Kidney glomerular epithelial cell (primary cell): ENCODE measurements at places on chromosomes 16 and 17.

GRCh38 chr16:52543654-52544053 lies 3.3 kb downstream of the TOX3 start:
- no peak for DNase-seq

DNA sequence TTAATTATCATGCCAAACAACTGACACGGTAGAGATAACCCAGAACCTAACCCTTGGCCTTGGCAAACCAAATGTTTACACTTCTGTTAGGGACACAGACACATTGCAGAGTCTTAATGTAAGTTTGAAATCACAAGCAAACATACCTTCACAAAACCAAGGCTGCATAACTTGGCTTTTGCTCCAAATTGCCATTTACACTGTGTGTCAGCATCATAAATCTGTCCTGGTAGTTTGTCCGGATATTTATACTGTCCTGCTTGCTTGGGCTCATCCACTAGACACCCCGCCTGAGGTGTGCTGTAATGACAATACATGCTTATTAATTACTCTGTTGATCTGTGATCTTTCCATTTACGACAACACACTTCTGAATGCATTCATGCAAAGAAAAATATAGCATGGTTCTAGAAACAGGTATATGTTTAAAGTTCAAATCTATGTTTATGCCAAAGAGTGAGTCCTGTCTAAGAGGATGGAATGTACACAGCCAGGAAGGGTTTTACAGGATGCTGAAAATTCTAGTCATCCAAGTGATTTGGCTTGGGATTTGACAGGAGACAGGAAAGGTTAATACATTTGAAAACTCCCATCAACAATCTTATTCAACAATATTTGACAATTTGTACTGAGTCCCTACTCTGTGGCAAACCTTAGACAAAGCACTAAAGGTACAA lies 81.1 kb downstream of the ADAMTS18 start:
- DNase-seq, result no peak

GRCh38 chr16:22161999-22162655 lies at the start of gene SDR42E2:
Gene SDR42E2 (plus strand): TSS chr16:22162506. CDS start chr16:22165583, 3,077 bp downstream.
- DNase-seq, result no peak

- no peak for DNase-seq
Observed at GRCh38 chr17:3502466-3502865, 26.7 kb downstream of the ASPA start.

GRCh38 chr17:3590231-3590630 lies 19.0 kb downstream of the TRPV1 start:
- DNase-seq, result no peak

- no peak for DNase-seq
Observed at GRCh38 chr17:78268951-78269905, 37.8 kb downstream of the TMEM235 start.

GRCh38 chr16:58883131-58883530 lies 149.0 kb upstream of the GOT2 start:
- DNase-seq, result no peak

- DNase-seq, result no peak
Observed at GRCh38 chr16:28288114-28288513, 4.2 kb upstream of the SBK1 start.

GRCh38 chr16:26111900-26112299 lies 420.1 kb downstream of the HS3ST4 start:
- DNase-seq, result no peak

GRCh38 chr16:69942099-69942491 lies 9.0 kb upstream of the CLEC18A start:
- DNase-seq, result no peak

- no peak for DNase-seq
Observed at GRCh38 chr17:74240618-74241205, 27.3 kb downstream of the TTYH2 start.

DNA sequence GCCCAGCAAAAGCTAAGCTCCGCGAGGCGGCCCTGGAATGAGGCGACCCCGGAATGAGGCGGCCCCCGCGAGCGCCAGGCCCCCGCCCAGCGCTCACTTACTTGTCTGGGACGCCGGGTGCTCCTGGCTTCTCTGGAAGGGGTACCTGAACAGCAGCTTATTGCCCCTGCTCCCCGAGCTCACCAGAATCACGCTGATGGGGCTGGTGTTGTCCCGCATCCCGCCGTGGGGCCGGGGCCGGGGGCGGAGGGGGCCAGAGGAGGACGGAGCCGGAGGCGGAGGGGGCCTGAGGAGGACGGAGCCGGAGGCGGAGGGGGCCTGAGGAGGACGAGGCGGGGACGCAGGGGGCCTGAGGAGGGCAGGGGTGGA lies 440 bp downstream of the NPRL3 start:
- no peak for DNase-seq

DNA sequence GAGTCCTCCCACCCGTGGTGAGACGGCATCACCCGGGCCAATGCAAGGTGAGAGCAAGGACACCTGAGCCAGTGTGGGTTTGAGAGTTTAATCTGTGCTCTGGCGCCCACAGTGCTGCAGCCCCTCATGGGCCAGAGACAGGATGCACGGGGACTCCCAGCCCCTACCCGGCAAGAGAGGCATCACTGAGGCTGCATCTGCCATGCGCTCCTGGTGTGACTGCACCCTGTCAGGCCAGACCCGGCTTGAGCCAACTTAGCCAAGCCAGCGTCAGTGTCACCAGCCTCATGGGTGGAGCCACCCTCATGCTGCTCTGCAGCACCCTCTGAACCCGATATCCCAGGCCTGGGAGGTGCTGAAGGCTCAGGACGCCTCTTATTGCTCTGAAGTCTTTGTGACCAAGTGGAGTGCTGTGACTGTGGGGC lies 1.3 kb upstream of the BRICD5 start:
- no peak for DNase-seq

DNA sequence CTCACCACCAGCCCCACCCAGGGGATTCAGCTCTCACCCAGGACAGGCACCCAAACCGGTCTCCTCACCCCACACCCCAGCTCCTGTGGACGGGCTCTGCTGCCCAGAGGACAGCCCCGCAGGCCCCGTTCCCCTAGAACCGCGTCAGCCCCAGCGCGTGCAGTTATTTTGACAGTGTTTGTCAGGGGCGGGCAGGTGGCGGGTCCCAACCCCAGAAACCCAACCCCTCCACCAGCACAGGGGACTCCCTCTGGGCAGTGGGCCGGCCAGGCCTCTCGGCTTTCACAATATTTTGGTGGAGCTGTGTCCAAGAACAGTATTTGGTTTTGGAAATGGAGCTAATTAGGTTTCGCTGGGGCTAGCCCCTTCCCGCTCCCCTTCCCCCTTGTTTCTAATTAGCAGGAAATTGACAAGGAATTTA lies 44.8 kb downstream of the BAHCC1 start:
- no peak for DNase-seq

- no peak for DNase-seq
Observed at GRCh38 chr17:8128125-8128784, 4.3 kb upstream of the HES7 start.
